ENCODE measurements at places on chromosomes 6 and 20.

- DNase-seq, result no peak
Measured at GRCh38 chr20:23042270-23042669, 7.2 kb downstream of the SSTR4 start.

GRCh38 chr6:48747471-48747870 lies 636.5 kb upstream of the PTCHD4 start:
- DNase-seq, result no peak

GRCh38 chr6:158131926-158132325 lies 36.1 kb downstream of the SERAC1 start:
- no peak for DNase-seq

- DNase-seq, result peak; percentile 44
Measured at GRCh38 chr6:72238900-72239299, 352.6 kb downstream of the RIMS1 start.

DNA sequence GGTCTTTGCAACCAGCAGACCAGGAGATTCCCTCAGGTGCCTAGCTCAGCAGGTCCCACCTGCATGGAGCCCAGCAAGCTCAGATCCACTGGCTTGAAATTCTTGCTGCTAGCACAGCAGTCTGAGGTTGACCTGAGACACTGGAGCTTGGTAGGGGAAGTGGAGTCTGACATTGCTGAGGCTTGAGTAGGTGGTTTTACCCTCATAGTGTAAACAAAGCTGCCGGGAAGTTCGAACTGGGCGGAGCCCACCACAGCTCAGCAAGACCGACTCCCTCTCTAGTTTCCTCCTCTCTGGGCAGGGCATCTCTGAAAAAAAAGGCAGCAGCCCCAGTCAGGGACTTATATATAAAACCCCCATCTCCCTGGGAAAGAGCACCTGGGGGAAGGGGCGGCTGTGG lies 34.3 kb downstream of the PRSS35 start:
- DNase-seq, result no peak

DNA sequence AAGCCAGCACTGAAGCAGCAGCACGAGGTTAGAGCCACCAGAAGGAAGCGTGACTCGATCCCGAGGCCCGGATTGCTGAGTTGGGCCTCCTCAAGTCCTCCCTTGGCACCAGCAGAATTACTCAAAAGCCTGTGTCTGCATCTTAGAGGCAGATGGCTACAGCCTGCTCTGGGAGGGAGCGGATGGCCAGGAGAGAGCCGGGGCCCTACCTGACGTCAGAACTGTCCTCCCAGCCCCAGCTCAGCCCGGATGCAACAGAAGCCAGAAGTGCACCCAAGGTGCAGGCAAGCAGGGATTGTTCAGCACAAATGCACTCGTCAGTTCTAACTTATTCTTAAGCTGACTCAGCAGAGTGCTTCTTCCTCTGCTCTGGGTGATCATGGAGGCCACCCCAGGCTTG lies 155.5 kb upstream of the RPS6KA2 start:
- DNase-seq, result no peak

GRCh38 chr20:54774426-54774825 lies 299.0 kb downstream of the DOK5 start:
- no peak for DNase-seq

DNA sequence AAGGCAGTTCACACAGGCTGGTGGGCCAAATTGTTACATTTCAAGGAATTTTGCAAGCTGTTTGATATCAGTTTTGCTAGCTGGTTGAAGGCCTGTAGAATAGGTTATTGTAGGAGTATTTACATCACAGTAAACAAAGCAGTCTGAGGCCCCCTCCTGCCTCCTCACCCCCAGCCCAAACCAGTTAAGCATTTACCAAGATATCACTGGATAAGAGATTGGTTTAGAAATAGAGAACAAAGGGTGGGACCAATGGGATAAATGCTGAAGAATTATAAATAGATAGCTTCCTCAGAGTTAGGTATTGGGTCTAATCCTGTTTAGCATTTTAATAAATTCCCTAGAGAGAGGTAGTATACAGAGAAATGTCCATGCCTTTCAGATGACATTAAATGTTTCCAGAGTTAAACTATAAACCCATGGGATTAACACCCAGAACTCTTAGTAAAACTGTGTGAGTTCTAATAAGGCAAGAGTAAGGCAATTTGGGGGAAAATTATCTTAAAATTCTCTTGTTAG lies 2.3 kb upstream of the PHACTR2 start:
- DNase-seq, result no peak

DNA sequence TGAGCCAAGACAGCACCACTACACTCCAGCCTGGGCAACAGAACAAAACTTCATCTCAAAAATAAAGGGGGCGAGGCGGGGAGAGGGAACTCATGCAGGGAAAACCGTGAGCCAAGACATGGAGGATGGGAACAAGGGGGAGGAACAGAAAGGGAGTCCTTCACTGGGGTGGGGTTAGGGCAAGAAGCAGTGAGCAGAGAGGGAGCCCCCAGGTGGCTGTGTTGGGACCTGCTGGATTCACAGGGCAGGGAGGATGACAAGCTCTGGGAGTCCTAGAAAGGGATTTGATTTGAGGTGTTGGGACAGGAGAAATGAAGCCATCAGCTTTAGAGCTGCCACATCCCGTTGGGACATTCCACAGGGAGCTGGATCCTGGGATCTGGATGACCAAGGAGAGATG lies 90.6 kb upstream of the TOP1 start:
- DNase-seq, result no peak

DNA sequence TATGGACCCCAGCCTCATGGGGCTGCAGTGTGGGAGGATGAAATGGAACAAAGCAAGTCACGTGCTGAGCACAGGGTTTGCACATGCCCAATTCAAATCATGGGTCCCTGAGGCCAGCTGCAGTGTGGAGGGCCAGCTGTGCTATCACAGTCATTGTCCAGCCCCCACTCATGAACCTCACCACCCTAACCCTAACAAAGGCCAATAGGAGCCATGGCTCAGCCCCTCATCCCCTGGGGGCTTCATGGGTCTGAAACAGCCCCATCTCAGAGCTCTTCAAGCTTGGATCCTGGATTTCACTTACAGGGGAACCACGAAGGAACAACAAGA lies 125.6 kb upstream of the MAFB start:
- DNase-seq, result no peak

- no peak for DNase-seq
Measured at GRCh38 chr6:124436803-124437202, 525.4 kb upstream of the RNF217 start.

- DNase-seq, result peak; percentile 42
Measured at GRCh38 chr6:151240036-151240685, 394 bp downstream of the AKAP12 start.

DNA sequence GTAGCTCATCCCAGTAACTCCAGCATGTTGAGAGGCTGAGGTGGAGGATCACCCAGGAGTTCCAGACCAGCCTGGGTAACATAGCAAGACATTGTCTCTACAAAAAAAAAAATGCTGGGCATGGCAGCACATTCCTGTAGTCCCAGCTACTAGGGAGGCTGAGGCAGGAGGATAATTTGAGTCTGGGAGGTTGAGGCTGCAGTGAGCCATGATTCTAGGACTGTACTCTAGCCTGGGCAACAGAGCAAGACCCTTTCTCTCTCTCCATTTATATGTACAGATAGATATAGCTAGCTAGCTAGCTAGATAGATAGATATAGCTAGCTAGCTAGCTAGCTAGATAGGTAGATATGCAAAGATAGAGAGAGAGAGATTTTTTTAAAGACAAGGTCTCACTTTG lies 20.4 kb downstream of the ILRUN start:
- DNase-seq, result no peak

GRCh38 chr20:53073636-53074415 lies 101.7 kb downstream of the TSHZ2 start:
- DNase-seq, result no peak

GRCh38 chr20:17456279-17456678 lies 74.9 kb downstream of the BFSP1 start:
- no peak for DNase-seq

GRCh38 chr6:144053601-144054000 lies 41.8 kb downstream of the SF3B5 start:
- DNase-seq, result no peak

GRCh38 chr20:62644044-62644795 lies 1.9 kb downstream of the SLCO4A1 start:
- DNase-seq, result no peak

- DNase-seq, result no peak
Measured at GRCh38 chr6:6503191-6503590, 85.3 kb upstream of the LY86 start.

- DNase-seq, result no peak
Measured at GRCh38 chr6:106460481-106460880, 100.0 kb downstream of the CRYBG1 start.

GRCh38 chr6:40386200-40386599 lies 201.0 kb downstream of the LRFN2 start:
- no peak for DNase-seq

DNA sequence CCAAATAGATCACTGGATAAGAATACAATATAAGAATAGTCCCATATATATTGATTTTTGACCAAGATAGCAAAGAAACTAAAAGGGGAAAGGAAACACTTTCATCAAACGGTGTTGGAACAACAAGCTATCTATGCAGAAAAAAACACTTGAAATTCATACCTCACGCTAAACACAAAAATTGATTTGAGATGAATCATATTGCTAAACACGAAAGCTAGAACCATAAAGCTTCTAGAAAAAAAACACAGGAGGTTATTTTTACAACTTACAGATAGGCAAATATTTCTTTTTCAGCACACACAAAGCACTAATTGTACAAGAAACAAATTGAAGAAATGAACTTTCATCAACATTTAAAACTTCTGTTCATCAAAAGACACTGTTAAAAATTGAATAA lies 36.7 kb upstream of the TMEM14A start:
- DNase-seq, result no peak

DNA sequence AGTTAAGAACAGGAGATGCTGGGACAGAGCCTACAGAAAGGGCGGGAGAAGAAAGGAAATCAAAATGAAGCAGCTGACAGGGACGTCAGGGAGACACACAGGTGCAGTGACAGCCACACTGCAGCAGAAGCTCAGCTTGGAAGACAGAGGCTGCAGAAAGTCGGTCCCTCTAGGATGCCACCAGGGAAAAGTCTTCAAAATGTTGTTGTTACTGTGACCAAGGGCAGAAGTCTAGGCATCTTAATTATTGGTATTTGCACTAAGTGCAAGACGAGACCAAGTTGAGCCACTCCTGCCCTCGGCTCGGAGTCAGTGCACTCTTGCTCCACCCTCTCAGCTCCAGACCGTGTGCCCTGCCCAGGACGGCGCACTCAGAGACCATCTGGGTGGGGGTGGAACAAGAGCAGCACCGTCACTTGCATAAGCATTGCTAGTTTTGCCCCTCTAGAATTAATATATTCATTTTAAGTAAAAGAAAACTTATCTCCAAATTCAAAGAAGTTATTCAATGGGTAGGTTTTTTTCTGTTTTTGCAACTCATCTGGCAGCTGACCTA lies 2.6 kb downstream of the PRR18 start:
- DNase-seq, result no peak

GRCh38 chr6:166998256-166999144 lies 697 bp upstream of the CEP43 start:
- DNase-seq, result peak; percentile 17

GRCh38 chr20:56454754-56455153 lies 13.7 kb upstream of the RTF2 start:
- no peak for DNase-seq

DNA sequence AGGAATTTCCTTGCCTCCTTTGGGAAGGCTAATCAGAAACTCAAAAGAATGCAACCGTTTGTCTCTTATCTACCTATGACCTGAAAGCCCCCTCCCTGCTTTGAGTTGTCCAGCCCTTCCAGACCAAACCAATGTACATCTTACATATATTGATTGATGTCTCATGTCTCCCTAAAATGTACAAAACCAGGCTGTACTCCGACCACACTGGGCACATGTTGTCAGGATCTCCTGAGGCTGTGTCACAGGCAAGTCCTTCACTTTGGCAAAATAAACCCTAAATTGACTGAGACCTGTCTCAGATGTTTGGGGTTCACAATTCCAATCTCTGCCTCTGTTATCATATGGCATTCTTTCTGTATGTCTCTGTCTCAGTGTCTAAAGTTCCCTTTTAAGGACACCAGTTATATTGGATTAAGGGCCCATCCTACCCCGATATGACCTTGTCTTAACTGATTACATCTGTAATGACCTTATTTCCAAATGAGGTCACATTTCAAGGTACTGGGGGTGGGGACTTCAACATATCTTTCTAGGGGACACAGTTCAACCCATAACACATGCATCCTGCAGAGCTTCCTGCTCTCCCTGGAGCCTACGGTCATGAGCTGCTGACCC lies 513.5 kb upstream of the JARID2 start:
- DNase-seq, result no peak

GRCh38 chr20:2010533-2010932 lies 16.7 kb upstream of the PDYN start:
- no peak for DNase-seq
